ENCODE measurements at places on chromosomes 13 and 19.
A peak's percentile ranks its signal among the peaks of the same experiment; 100 is the strongest.

DNA sequence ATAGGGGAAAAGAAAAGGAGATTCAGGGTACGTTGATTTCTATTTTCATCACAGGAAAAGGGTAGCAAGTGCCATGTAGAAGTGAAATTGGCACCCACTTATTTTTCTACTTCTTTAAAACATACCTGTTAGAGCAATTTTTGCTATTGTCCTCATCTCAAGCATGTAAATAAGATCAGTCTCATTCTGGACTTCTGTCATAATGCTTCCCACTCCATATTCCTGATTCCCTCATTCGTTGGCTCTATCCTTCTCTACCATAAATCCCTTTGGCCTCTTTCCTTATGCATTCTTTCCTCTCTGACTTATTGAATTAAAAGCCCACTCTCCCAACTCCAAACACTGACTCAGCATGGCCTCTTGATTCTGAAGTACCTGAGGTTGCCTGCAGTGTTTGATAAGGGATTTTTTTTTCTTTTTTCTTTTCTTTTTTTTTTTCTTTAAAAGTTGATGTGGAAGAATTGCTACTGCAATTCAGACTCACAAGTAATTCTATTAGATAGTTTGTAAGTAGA, 465.7 kb downstream of the SLITRK6 start:
- no peak for DNase-seq

- DNase-seq, result no peak
Measured at GRCh38 chr19:6101291-6101825, 8.9 kb downstream of the RFX2 start.

DNA sequence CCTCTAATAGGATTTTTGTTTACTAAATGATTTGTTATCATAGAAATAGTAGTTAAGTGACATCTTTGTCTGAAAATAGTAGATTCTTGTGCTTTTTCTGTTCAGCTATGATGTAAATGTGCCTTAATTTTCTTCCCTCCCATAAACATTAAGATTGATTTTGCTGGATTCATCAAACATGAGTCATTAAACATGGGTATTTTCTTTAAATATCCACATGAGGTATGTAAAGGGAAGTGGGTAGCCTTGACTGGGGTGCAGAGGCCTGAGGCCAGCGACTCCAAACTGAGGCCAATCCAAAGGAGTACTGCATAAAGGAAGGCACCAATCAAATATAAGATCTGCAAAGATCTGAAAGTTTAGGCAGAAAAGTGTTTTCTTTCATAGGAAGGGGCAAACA, 3.7 kb downstream of the ZNF136 start:
- no peak for DNase-seq

DNA sequence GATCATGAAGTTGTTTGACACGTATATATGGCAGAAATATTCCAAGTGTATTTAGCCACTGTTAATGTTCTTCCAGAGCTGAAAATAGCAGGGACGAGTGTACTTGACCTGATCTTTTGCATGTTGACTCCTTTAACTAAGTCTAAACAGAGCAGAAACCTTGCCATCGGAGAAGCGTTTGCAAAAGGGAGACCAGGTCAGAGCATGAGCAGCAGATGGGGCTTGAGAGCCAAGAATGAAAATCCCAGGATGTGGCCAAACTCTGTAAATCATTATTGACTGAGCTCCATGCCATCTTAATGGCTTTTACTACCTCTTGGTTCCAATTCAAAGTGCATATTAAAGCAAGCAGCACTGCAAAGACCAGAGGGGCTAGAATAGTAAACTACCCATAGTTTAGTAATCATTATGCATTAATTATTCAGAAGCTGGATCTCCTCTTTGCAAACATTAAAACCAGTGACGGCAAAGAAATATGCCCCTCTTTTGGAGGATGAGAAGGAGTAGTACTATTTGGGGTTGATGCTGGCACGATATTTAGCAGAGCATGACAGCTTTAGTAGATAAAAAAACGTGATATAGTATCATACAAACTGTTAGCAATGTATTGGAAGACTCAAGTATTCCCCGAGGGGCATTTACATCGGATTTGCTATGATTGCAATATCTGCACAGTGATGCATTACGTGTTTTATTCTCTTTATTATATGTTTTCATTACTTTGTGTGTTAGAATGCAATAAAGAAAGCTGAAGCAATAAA, 55.7 kb downstream of the FAM216B start:
- DNase-seq, result no peak

GRCh38 chr13:110193491-110193890, 113.5 kb downstream of the COL4A1 start:
- no peak for DNase-seq

- DNase-seq, result peak; percentile 79
Measured at GRCh38 chr19:45558399-45558878, 26.2 kb downstream of the OPA3 start.

DNA sequence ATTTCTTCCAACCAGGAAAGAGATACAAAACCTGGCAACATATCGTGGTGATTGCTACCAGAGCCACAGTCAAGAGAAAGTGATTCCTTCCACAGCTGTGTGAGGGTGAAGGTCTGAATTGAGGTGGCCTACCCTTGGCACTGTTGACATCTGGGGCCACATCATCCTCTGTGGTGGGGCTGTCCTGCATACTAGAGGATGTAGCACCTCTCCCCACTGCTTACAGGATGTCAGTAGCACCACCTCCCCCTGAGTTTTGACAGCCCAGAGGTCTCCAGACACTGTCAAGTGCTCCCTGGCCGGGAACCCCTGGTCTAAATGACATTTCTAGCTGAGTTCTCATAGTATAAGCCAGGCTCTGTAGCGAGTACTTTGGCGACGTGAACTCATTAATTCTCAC, 15.5 kb downstream of the PTGER1 start:
- DNase-seq, result no peak

- DNase-seq, result no peak
Measured at GRCh38 chr19:38632476-38633213, 13.7 kb downstream of the EIF3K start.

Measured in activated CD4-positive, alpha-beta T cell treated with anti-CD3 and anti-CD28 coated beads for 48 hours (primary cell).